Esophagus mucosa (tissue), 1 donor: ENCODE measurements at places on chromosomes 7 and 10. TPM values are rescaled to one million over a fixed set of nuclear protein-coding genes. Genes with fewer than 3 reads are reported as not detected.

HOXA7 gene
- total RNA-seq, result 5.2 TPM

LRIT1 gene
- not detected for total RNA-seq

PLAC9 gene
- 5.0 TPM for total RNA-seq

CABCOCO1 gene
- not detected for total RNA-seq

CFAP43 gene
- total RNA-seq, result not detected

SLC26A3 gene
- total RNA-seq, result 0.44 TPM

GNAI1 gene
- total RNA-seq, result 31.5 TPM

UBE2D4 gene
- 9.2 TPM for total RNA-seq

SPDYE5 gene
- not detected for total RNA-seq

BPGM gene
- 8.9 TPM for total RNA-seq

ASZ1 gene
- not detected for total RNA-seq

C10orf62 gene
- total RNA-seq, result 0.16 TPM

DOCK1 gene
- total RNA-seq, result 37.6 TPM

NOC3L gene
- total RNA-seq, result 11.8 TPM

PTPRE gene
- 23.1 TPM for total RNA-seq

SLC29A4 gene
- total RNA-seq, result 0.48 TPM

OPN4 gene
- not detected for total RNA-seq
